Fibroblast of the aortic adventitia (primary cell): ENCODE measurements at places on chromosomes 4 and X. TPM values are rescaled to one million over a fixed set of nuclear protein-coding genes. Genes with fewer than 3 reads are reported as not detected.

MAGEA4 gene
- not detected in 2 replicates for total RNA-seq

GPR50 gene
- total RNA-seq: not detected in 2 replicates

PAK3 gene
- 0.90 and 3.7 TPM in 2 replicates for total RNA-seq

PDLIM3 gene
- 3.0 and 10.1 TPM in 2 replicates for total RNA-seq

MAGEA10 gene
- not detected in 2 replicates for total RNA-seq

PRR32 gene
- not detected in 2 replicates for total RNA-seq

GAGE12E gene
- total RNA-seq: not detected in 2 replicates

WWC2 gene
- total RNA-seq: 21.5 and 47.0 TPM in 2 replicates

EFHC2 gene
- 0.45 and 0.49 TPM in 2 replicates for total RNA-seq

TAF7L gene
- 0.63 and 0.98 TPM in 2 replicates for total RNA-seq

AFF2 gene
- total RNA-seq: 0.33 and 6.6 TPM in 2 replicates

SLITRK4 gene
- total RNA-seq: 0.99 and 8.3 TPM in 2 replicates

ANOS1 gene
- 4.9 and 7.5 TPM in 2 replicates for total RNA-seq

GATA1 gene
- total RNA-seq: not detected in 2 replicates

GC gene
- total RNA-seq: not detected in 2 replicates

PABPC1L2A gene
- total RNA-seq: not detected in 2 replicates

AFM gene
- total RNA-seq: not detected in 2 replicates

GABRB1 gene
- total RNA-seq: 1.4 TPM in 1 of 2 replicates, not detected in the other

BMP3 gene
- 0.18 TPM in 1 of 2 replicates, not detected in the other for total RNA-seq

ENAM gene
- total RNA-seq: 0.18 TPM in 1 of 2 replicates, not detected in the other

RHOH gene
- not detected in 2 replicates for total RNA-seq

GAGE12H gene
- total RNA-seq: not detected in 2 replicates

TLL1 gene
- 0.09 and 1.5 TPM in 2 replicates for total RNA-seq

TMEM156 gene
- total RNA-seq: 0.18 TPM in 1 of 2 replicates, not detected in the other

CD38 gene
- 0.33 TPM in 1 of 2 replicates, not detected in the other for total RNA-seq

JCHAIN gene
- 0.99 and 18.2 TPM in 2 replicates for total RNA-seq

SLC35A2 gene
- 5.6 and 12.2 TPM in 2 replicates for total RNA-seq

MAGEC2 gene
- total RNA-seq: 0.09 TPM in 1 of 2 replicates, not detected in the other

IBSP gene
- total RNA-seq: not detected in 2 replicates

FAM156A gene
- 9.8 and 16.8 TPM in 2 replicates for total RNA-seq

RBM46 gene
- 0.57 TPM in 1 of 2 replicates, not detected in the other for total RNA-seq

PNMA6A gene
- 1.3 and 14.9 TPM in 2 replicates for total RNA-seq

CRMP1 gene
- total RNA-seq: not detected in 2 replicates

WAS gene
- 0.09 TPM in 1 of 2 replicates, not detected in the other for total RNA-seq

RASSF6 gene
- not detected in 2 replicates for total RNA-seq

REPS2 gene
- 0.82 and 1.7 TPM in 2 replicates for total RNA-seq

PAQR3 gene
- 2.9 and 15.8 TPM in 2 replicates for total RNA-seq

ETDB gene
- not detected in 2 replicates for total RNA-seq

IQSEC2 gene
- 3.6 and 5.6 TPM in 2 replicates for total RNA-seq

MORC4 gene
- total RNA-seq: 38.4 and 42.4 TPM in 2 replicates

F11 gene
- total RNA-seq: not detected in 2 replicates

OTOP1 gene
- not detected in 2 replicates for total RNA-seq

HSD17B10 gene
- total RNA-seq: 34.3 and 52.7 TPM in 2 replicates

DRD5 gene
- total RNA-seq: not detected in 2 replicates
